ENCODE measurements at places on chromosomes 4 and X. TPM values are rescaled to one million over a fixed set of nuclear protein-coding genes. Genes with fewer than 3 reads are reported as not detected.
A peak's percentile ranks its signal among the peaks of the same experiment; 100 is the strongest.

- DNase-seq: no peak
These were observed 62.6 kb upstream of the ALB start for GRCh38 chr4:73341454-73341853.

- no peak for DNase-seq
These were observed 242.0 kb downstream of the BCOR start for GRCh38 chrX:39855748-39856129.

Gene LANCL3
- total RNA-seq: 0.59 TPM

DNA sequence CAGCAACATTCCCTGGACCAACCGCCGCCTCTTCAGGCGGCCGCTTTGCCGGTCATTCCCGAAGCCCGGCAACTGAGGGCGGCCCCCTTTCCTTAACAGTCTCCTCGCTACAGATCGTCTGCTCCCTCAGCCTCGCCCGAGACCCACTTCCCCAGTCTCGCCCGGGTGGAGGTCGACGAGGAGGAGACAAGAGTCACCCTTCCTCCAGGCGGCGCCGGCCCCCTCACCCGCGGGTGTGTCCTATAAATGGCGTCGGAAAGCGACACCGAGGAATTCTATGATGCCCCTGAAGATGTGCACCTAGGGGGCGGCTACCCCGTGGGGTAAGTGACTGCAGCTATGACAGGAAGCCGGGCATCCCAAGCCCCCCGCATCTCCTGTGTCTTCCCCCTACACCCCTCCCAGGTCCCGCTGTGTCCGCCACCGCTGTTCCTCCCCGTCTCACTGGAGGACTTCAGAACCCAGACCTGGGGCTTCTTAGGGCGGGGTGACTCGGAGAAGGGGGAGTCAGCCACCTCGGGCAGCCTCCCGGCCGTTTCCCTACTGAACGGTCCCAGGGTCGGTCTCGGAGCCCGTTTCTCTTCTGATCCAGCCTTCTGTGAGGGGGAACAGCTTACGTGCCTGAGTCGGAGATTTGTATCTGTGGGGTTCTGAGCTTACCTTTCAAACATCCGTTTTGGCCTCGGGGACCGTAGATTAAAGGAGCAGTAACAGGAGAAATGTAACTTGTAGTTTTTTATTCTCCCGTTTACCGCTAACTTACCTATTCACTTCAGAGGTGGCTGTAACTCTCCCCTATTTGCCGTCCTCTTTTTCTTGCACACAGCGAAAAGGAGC is 570 bp downstream of the WDR44 start:
- peak; percentile 71 for DNase-seq

- DNase-seq: no peak
These were observed 223.4 kb upstream of the ATOH1 start for GRCh38 chr4:93605163-93605562.

- no peak for DNase-seq
These were observed 252.6 kb upstream of the HAND2 start for GRCh38 chr4:173782660-173783059.

GRCh38 chrX:29143756-29144155 is 556.5 kb downstream of the IL1RAPL1 start:
- DNase-seq: no peak

DNA sequence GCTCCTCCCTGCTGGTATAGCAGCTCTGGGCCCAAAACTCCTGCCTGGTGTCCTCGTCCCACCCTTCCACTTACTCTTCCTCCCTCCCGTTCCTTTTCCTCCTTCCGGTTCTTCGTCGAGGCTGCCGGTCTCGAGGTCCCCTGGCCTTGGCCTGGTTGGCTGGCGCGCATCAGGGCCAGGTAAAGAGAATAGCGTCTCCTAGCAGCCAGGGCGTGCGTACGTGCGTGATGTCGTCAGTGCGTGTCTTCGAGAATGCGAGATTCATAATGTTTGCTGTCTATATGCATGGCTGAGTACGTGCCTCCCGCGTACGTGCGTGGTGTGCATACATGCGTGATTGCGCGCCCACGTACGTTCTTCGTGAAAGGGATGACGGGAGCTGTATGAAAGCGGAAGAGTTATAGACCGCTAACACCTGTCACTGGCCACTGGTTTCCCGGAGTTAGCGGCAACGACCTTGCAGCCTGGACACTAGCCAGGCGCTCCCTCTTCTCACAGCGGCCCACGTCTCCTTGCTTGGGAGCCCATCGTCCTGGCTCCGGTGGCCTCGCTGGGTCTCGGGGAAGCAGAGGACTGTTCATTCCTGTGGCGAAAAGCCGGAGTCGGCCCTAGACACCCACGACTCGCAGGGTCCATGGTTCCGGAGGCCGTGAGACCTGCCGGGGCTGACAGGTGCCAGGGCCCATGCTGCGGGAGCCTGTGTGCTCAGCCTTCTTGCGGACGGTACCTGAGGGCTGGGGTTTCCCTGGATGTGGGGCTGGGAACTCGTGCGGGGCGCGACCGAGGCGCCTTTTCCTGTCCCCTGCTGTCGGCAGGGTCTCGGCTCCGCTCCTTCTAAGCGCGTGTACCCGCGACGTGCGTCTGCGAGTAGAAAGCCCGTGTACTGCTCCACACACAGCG is at the start of gene EOLA1:
Gene EOLA1, plus strand, starts transcription at position 392 of the 900 bp plus-strand sequence. CDS start 4,619 bp downstream, outside the sequence.
- DNase-seq: peak; percentile 79

DNA sequence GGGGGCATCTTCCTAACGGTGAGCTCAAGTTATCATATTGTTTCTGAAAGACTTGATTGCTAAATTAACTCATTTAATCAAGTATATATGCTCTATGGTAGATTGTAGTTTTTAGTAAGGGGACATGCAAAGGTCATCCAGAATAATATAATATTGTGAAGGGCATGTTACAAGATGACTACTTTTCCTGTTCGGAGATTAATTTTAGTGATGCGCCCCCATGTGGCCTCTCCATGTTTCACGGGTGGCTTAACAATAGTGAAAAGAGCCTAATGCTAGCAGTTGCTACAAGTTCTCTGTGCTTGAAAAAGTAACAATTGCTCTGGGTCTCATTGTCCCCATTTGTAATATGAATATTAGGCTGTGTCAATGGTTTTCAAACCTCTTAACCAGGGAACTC is 12.2 kb downstream of the SMPX start:
- DNase-seq: no peak

DNA sequence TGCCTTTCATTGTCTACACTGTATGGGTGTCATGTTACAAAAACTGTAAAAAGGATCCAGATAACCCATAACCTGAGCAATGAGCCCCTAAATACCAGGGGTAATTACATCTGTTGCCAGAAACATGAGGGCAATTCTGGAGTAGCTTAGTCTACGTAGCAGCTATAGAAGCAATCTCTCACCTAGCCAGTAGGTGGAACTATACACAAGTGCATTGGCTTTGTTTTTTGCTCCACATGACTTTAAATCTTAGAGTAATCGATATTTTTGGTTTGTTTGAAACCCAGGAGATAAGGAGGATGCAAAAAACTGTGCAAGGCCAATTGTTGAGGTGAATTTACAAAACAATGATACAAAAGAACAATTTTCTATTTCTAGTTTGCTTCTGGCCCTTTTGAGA is 57.5 kb downstream of the GPR82 start:
- DNase-seq: no peak

GRCh38 chr4:28557755-28558154 is 1697.1 kb downstream of the STIM2 start:
- no peak for DNase-seq

DNA sequence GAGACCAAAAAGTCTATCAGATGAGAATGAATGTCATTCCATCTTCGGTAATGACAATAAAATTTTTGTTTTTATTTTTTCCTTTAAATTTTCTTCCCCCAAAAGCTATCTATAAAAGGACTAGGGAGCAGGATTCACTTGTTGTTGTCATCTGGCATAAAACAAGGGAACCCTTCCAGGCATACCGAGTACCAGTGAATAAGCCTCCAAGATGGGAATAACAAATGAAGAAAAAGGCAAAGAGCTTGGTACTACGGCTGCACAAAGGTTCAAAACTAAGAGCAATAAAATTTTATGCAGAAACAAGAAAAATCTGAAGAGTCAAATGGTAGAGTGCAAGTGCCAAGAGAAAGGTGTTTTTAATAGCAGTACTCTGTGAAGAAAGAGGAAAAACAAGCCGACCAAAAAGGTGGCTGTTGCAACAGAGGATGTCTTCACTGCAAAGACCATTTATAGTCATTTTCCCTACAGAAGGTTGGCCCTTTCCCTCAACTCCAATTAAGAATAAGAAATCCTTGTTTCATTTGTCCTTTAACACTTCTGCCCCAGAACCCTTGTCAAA is 25.8 kb downstream of the PPP3CA start:
- DNase-seq: no peak

GRCh38 chr4:15781427-15782095 is 3.4 kb downstream of the CD38 start:
- no peak for DNase-seq

Gene ADH7
- total RNA-seq: 0.83 TPM
